OCI-M1 (cell line): ENCODE measurements at places on chromosomes 13 and 19.
A peak's percentile ranks its signal among the peaks of the same experiment; 100 is the strongest.

GRCh38 chr19:8441725-8442544, 2.8 kb upstream of the HNRNPM start:
- no peak for DNase-seq

DNA sequence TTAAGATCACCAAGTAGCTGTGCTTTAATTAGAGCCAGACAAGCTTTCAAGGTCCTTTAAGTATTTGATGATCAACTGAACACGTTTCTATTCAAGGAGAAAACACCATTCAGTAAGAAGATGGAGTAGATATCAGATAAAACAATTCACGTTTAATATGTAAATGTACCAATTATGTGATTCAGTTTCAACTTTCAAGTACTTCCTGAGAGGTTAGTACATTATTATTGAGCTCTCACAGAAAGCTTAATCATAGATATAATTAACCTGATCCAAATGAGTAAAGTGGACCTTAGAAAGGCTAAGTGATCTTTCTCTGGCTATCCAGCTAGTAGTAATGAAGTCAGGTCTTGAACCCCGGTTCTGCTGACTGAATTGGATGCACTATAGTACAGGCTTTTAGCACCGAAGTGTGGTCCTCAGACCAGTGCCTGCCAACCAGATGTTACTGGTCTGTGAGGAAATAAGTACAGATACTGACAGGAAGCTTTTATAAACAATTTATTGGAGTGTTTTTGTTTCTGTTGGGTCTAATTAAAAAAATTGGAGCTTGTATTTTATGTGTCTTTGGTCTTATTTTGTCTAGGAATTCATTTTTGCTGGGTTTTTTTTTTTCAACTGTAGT, 10.2 kb downstream of the CLN5 start:
- DNase-seq: no peak

DNA sequence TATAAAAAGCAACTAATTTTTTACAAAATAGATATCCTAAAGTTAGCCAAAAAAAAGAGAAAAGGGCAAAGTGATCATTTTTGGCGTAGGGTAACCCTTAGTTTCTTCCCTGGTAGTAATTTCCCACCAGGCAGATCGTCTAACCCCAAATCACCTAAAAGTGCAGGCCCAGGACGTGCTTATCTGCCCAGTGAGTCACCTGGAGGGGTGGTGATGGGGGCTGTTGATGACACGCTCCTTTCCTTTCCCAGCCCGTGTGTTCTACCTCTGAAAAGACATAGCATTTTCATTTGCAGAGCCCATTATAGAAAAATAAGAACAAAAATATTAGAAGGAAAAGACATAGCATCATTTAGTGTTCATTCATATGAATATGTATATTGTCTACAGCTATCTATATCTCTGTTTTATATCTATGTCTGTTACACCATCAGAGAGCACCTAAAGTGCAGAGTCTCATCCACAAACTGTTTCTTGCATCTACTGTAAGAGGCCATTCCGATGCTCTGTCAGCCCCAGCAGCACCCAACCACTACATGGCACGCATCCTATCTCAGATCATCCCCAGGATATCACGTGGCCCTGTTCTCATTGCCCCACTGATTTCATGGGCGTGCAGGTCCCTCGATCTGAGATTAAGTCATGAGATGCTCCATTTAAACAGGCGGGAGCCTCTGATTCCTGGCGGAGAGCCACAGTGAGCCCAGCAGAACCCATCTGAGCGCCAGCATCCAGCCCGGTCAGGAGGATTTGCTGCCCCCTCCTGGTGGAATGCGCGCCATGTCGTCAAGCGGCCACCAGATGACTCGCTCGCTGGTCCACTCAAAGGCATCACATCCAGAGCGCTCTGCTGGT, 8.5 kb upstream of the LILRB3 start:
- DNase-seq: peak; percentile 94

- no peak for DNase-seq
These were observed 3.1 kb downstream of the SHISA2 start for GRCh38 chr13:26048741-26049140.

DNA sequence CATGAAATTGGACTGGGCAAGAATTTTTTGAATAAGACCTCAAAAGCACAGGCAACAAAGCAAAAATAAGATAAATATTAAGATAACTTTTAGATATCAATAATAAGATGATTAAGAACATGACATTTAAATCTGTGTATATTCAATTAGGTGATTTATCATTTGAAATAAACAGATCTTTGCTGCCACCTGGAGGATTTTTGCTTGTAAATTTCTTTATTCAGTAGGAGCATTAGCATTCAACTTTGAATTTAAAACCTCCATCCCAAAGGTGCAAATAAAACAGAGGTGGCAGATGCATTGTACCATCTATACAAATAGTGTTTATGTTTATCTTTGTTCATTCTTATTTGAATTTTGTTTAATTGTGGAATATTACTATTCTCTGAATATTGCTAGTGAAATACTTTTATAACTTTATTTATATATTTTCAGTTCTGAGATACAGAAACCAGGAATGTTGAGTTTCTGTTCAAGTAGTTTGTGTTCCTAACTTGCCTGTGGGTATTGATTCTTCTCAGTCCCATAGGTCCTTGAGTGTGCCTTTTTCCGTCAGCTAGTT, 20.9 kb downstream of the COG6 start:
- DNase-seq: peak; percentile 80

DNA sequence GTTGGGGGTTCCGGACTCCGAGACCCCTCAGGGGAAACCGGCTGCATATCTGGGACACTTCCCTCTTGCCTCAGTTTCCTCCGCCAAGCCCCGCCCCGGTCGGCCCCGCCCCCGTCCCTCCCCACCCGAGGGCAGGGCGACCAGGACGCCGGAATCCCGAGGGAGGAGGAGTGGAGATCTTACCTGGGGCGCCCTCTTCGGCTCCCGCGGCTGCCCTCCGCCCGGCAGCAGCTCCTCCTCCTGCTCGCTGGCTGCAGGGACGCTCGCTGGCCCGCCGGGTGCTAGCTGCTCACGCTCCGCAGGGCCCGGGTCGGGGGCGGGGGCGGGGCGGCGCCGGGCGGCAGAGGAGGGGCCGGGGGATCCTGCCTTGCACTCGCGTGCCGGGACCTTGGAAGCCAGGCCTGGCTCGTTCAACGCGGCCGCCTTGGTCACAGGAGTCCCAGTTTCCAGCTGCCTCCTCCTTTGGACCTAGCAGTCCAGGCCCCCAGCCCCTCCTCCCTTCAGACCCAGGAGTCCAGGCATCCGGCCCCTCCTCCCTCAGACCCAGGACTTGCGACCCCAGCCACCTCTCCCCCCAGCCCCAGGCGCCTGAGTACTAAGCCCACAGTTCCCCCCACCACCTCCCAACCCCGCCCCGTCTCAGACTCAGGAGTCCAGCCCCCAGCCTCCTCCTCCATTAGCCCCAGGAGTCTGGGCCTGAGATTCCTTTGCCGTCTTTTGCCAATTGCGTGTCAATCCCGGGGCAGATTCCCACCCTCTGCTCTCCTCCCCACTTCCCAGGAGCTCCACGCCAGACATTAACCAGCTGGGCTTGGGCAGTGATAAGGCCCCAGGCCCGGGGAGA, at the start of gene NTF4:
NTF4 (minus strand) TSS at position 51 of the 844 bp plus-strand sequence. CDS start 2,821 bp downstream, outside the sequence.
- no peak for DNase-seq

- no peak for DNase-seq
These were observed 171.7 kb downstream of the LACC1 start for GRCh38 chr13:44051405-44051804.

DNA sequence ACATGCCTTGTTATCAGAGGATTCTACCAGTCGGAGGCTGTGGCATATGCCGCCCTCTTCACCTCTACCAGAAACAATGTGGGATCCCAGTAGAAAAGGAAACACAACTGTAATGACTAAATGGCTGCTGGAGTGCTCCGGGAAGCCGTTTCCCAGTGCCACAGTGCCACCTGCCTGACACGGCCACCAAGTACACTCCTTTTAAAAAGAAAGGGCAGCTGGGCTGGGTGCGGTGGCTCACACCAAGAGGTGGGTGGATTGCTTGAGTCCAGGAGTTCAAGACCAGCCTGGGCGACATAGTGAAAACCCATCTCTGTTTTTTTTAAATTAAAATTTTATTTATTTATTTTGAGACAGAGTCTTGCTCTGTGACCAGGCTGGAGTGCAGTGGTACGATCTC, 67.3 kb downstream of the TRPM4 start:
- peak; percentile 88 for DNase-seq

- no peak for DNase-seq
These were observed 7.0 kb upstream of the SEMA6B start for GRCh38 chr19:4566402-4567051.

GRCh38 chr19:48461982-48462655, 6.7 kb downstream of the KCNJ14 start:
- no peak for DNase-seq

DNA sequence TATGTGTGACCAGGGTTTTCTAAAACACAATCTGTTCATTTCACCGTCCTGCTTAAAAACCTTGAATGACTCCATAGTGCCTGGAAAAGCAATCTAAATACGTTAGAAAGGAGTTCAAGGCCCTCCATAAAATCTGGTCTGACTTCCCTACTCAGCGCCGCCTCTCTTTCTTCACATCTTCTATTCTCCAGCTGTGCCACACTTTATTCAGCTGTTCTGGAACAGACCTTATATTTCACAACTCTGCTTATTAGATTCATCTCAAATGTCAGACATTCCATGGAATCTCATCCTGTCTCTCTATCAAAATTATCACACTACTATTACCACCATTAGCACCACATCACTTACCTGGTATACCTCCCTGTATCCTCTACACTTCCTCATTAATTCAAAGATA, 19.8 kb upstream of the SPART start:
- no peak for DNase-seq

DNA sequence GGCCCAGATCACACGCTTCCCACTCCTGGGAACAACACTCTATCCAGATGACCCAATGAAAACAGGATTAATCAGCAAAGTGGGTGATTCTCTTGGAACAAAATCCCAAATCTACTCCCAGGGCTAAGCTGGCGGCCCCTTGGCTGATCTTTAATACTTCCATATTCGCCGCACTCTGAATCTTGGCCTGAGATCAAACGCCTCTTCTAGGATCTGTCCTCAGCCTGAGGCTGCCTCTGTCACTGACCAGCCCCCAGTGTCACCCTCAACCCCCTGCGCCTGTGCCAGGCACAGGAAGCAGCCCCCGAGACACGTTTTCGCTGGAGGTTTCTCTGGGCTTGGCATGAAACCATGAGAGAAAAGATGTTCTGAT, 2.4 kb upstream of the CTXN1 start:
- no peak for DNase-seq

- DNase-seq: no peak
These were observed 367.2 kb downstream of the DNAJC15 start for GRCh38 chr13:43390619-43391018.

DNA sequence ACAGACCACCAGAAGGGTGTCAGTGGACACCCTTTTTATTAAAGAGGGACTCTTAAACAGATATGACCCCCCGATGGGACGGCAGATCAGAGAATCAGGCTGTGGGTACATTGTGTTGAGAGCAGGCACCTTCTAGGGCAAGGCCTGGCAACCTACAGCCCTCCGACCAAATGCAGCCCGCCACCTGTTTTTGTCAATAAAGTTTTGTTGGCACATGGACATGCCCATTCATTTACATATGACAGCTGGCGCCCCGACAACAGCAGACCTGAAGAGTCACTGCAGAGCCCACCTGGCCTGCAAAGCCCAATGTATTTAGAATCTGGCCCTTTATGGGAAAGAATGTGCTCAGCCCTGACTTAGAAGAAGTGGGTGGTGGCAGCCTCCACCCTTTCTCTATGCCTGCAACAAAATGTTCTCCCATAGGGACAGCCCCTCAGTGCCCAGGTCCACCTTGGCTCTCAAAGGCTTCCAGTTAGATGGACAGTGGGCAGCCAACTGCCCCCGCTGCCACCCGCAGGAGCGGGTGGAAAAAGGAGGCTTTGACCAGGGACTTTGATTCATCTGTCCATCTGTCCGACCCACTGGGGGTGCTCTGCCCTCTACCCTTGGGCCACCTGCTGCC, 184.9 kb downstream of the PTPRS start:
- no peak for DNase-seq

- no peak for DNase-seq
These were observed 2.2 kb upstream of the SYDE1 start for GRCh38 chr19:15105044-15105443.

DNA sequence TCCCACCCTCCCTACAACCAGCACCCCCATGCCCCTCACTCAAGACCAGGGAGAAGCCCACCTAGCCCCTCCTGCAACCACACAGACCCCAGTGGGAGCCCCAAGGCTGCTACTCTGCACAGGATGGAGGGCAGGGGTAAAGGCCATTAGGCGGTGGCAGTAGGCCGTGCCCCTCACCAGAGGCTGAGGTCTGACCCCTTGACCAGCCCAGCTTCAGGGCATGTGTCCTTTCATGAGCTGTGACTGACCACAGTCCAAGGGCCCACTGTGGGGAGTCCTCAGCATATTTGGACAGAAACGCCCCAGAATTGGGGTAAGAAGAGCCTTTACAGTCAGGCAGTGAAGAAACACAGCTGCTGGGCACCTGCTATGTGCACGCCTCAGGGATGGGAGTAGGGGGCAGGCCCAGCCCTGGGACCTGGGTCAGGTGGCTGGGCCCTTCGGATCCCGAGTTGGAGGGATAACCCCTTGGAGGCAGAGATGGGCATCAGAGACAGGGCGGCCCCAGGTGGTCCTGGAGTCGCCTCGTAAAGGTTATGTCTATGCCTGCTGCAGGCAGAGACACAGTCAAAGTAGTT, 1.7 kb upstream of the RPS5 start:
- DNase-seq: no peak

DNA sequence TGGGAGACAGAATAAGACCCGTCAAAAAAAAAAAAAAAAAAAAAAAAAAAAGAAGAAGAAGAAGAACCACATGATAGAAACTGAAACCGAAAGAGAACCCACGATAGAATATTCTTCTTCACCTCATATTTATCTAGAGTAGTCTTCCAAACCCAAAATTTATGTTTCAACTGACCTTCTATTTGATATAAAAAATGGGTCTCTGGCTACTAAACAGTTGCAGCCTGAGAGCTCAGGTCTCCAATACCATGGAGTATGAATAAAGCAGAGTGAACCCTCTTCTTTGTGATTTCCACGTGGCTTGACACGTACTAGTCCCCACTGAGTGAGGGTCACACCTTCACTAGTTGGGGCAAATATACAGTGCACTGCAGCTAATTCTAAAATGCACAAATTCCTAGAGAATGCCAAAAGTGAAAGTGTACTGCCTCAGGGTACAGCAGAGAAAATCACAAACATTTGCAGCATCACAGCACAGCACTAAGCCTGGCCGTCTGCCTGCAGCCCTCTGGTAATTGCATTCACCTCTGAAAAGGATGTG, 30.8 kb upstream of the RFC3 start:
- peak; percentile 76 for DNase-seq

GRCh38 chr19:11100049-11100448, 10.8 kb downstream of the LDLR start:
- no peak for DNase-seq

DNA sequence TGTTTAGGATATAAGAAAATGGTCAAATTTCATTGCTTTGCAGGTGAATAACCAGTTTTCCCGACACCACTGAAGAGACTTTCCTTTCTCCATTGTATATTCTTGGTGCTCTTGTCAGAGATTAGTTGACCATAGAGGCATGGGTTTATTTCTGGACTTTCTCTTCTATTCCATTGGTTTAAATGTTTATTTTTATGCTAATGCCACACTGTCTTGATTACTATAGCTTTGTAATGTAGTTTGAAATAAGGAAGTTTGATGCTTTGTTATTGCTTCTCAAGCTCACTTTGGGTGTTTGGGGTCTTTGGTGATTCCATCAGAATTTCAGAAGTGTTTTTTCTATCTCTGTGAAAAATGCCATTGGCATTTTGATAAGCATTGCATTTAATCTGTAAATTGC, 190.0 kb upstream of the SPRY2 start:
- no peak for DNase-seq
